RPMI7951 (cell line): ENCODE measurements at places on chromosomes 16 and 17.
A peak's percentile ranks its signal among the peaks of the same experiment; 100 is the strongest.

- peak; percentile 41 for DNase-seq
These were observed 7.2 kb downstream of the DLX3 start for GRCh38 chr17:49987681-49988441.

DNA sequence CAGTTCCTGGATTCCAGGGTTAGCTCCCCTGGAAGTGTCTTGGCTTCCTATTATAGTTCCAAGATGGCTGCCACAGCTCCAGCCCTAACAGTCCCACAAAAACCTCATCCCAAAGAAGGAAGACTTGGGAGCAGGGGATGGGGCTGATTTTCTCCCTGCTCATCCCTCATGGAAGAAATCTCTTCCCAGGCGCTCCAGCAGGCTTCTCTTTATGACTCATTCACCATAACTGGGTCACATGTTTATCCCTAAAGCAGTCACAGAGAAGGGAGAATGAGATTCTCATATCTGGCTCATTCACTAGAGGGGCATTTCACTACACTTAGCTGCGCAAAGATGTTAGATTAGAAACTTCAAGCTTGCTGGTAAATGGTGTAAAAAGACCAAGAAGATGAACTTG is 206.5 kb upstream of the IRX3 start:
- peak; percentile 75 for DNase-seq

DNA sequence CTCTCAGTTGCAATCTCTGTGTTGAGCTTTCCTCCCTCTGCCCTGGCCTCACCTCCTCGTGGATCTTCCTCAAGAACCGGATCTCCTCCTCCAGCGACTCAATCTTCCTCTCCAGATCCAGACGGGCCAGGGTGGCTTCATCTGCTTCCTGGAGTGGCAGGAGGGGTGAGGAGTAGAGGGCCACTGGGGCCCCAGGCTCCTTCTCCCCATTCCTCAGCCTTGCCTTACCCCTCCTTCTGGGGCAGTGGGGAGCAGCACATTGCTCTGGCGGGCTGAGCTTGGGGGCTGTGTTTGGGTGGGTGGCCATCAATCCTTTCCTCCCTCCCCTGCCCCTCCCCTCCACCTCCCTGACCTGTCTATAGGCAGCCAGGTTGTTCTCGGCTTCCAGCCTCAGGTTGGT is 1.6 kb downstream of the GFAP start:
- DNase-seq, result no peak

DNA sequence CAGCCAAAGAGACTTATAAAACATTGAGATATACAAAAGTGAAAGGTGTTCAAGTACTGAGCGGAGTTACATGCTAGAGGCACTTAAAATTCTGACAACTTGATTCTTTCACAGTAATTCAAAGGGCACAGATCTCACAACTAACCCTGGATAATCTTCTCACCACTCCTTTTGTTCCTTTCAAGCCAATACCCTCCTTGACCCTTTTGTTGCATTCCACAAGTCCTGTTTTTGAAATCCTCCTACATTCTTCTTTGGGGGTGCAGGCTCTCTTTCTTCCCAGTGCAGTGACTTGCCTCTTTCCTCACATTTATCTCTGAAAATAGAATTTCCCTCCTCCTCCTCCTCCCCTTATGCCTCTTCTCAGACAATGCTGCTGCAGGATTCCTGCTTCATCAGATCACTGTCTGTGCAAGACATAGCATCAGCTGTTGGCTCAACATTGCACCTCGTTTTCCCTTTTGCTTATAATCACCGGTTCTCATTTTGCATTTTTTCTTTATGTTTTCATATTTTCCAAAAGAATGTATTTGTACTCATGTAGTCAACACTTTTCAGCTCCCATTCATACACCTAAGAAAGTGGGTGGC is 199.3 kb downstream of the CDH8 start:
- DNase-seq, result no peak

- peak; percentile 73 for DNase-seq
These were observed 480 bp downstream of the TXNL4B start for GRCh38 chr16:72092832-72093447.

DNA sequence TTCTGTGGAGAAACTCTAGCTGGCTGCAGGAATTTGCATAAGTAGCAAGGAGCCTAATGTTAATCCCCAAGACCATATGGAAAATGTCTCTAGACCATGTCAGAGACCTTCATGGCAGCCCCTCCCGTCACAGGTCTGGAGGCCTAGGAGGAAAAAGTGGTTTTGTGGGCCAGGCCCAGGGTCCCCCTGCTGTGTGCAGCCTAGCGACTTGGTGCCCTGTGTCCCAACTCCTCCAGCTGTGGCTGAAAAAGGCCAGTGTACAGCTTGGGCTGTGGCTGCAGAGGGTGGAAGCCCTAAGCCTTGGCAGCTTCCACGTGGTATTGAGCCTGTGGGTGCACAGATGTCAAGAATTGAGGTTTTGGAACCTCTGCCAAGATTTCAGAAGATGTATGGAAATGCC is 306.9 kb upstream of the CA10 start:
- DNase-seq, result peak; percentile 32

DNA sequence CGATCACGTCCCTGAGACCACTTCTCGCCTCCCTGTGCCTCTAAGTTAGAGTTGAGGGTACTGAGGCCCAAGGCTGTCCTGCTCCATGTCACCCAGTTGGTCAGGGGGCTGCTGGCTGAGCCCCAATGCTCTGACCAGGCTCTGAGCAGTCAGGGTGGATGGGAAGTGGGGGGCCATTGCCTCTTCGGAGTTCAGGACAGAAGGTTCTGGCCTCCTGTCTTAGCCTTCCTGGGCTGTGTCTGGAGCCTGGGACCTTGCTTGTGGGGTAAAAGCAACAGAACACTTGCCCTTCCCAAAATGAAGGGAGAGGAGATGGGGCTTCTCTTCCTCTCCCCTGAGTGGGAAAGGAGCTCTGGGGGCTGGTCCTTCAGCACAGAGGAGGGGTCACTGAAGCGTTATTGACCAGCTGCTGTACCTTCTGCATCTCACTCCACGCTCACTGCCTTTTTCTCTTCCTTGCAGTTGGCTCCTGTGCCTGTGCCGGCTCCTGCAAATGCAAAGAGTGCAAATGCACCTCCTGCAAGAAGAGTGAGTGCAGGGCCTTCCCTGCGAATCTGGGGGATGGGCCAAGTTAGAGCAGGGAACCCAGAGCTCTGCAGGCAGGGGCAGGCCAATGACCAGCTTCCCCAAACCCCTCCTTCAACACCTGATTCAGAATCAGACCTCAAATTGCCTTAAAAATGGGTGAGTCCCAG is 580 bp downstream of the MT1X start:
- DNase-seq, result no peak

DNA sequence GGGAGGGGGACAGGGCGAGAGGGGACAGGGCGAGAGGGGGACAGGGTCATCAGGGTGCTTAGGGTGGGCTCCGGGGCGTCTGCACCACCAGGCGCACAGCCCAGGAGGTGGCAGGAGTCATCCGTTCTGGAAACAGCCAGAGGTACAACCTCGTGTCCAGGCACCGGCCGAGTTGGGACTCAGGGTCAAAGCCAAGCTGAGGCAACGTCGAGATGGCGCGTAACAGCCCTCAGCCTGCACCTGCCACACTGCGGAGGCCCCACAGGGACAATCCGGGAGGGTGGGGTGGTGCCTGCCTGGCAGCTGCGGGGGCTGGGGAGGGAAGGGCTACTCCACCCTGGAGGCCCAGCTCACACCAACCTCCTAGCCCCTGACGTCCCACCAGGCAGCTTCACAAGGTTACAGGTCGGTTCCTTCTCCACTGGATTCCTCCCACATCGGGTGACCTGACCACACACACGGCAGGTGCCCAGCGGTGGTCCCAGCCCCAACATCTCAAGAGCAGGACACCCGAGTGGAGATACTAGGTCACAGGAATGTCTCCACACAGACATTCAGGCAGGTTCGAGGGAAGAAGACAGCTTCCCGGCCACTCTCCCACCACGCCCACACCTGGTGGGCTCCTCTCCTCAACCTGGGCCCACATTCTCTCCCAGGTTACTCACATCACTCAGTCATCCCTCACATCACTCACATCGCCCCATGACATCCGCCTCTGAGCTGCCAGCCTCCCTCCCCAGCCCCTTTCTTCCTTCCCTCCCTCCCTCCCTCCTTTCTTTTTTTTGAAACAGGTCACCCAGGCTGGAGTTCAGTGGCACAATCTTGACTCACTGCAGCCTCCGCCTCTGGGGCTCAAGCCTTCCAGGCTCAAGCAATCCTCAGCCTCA is 47.3 kb downstream of the RPH3AL start:
- DNase-seq, result no peak

GRCh38 chr17:26818736-26819135 is 475.2 kb upstream of the WSB1 start:
- DNase-seq, result peak; percentile 1

GRCh38 chr17:78888941-78889518 is 14.0 kb downstream of the CEP295NL start:
- DNase-seq, result no peak

DNA sequence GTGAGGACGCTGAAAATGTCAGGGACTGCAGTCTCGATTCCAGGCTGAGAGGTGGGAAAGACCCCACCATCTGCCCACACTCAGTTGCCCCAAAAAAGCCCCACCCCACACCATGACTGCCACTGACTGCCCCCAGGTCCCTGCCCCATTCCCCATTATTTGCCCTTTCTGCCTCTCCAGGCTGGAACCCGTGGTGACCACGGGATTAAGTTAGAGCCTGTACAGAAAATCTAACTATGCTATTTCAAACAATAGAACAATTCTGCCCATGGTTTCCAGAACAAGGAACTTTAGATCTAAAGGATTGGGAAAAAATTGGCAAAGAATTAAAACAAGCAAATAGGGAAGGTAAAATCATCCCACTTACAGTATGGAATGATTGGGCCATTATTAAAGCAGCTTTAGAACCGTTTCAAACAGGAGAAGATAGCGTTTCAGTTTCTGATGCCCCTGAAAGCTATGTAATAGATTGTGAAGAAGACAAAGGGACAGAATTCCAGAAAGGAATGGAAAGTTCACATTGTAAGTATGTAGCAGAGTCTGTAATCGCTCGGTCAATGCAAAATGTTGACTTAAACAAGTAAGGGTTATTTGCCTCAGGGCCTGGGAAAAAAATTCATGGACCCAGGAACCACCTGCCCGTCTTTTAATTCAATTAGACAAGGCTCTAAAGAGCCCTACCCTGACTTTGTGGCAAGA is 14.4 kb downstream of the FLYWCH1 start:
- DNase-seq, result no peak

DNA sequence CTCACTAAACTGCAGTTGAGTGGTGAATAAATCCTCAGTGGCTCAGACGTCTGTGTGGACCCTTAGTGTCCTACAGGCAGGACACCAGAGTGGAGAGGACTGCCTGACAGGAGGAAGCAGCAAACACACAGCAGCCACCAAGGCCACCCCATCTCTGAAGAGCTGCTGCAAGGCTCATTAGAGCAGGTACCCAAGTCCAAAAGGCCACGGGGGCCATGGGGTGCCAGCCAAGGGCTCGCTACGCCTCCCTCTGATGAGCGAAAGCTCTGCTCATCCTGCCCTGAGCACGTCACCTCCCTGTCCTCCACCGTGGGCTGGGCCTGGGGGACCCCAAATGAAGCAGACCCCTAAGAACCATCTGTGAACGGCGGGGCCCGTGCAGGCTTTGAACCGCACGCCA is 70.1 kb upstream of the DOC2B start:
- DNase-seq, result no peak

DNA sequence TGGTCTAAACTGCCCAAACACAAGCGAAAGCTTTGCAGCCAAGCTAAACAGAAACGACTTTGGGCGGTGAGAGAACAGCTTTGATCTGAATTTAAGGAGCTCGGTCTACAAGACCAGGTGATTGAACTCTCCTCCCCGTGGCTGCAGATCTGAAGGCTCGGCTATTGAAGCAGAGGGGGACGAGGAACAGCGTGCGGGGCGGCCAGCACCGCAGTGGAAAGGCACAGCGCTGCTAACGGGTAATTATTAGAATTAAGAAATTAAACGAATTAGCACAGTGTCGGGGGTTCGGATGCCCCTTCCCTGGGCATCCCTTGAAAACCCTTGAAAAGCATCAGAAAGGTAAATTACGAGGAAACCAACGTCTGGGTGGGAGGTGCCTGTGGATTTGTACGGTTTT is 431 bp downstream of the TEKT3 start:
- DNase-seq, result no peak

GRCh38 chr16:27472091-27473020 is 70.4 kb downstream of the IL21R start:
- peak; percentile 46 for DNase-seq

- no peak for DNase-seq
These were observed 773.5 kb upstream of the EEF2KMT start for GRCh38 chr16:5870886-5871691.

- peak; percentile 90 for DNase-seq
These were observed 3.0 kb upstream of the PIPOX start for GRCh38 chr17:29039764-29040598.

DNA sequence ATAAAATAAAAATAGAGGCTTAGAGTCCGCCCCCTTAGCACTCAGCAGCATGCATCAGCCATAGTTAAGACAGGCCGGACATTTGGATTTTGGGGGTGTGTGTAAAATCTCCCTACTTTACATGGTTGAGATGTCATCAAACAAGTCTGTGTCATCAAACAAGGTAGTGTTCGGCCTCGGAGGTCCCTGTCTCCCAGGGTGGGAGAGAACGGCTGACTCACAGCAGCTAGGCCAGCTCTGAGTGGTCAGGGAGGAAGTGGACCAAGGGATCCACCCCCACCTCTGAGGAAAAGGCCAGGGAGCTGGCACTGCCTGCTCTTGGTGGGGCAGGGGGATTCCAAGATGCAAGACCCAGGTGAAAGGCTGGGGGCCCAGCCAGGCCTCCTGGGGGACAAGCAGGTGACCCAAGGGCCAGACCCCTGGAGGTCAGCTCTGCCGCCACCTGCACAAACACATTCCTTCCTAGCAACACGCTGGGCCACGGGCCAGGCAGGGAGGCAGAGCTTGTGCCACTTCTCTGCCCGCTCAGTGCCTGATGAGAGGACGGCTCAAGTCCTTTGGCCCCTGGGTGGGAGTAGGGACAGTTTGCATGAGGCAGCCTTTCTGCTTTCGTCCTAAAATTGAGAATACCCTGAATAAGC is 28.5 kb downstream of the KIFC3 start:
- DNase-seq, result no peak

GRCh38 chr17:47317119-47317518 is 6.6 kb upstream of the EFCAB13 start:
- DNase-seq, result no peak

DNA sequence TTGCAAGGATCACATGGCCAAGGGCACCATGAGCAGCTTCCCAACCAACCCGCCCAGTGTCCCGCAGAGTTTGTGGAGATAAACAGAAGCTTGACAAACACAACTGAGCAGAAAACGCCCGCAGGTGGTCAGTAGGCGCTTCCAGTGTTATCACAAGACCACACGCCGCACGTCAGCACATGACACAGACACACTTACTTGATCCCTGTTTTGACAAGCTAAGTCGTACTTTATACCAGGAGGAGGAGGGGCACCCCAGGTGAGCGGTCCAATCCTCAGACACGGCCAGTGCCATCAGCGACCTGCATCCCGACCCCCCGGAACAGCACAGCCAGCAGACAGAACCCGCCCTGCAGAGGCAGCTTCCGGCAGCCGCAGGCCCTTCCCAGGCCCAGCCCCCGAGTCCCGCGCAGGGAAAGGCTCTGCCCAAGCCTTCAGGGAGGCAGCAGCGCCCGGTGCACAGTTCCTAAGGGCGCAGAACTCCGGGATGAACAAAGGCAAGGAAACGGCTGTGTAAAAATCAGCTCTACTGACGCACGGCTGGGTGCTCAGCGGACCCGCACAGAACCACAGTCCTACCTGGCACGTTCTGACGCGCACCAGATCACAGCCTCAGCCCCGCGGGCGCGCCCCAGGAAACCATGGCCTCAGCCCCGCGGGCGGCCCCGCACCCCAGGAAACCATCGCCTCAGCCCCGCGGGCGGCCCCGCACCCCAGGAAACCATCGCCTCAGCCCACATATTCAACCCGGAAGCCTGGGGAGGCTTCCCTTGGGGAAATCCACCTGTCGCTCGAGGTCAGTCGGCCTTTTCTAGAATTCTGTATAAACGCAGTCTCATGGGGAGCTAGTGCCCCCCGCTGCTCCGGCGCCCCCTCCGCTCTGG is 27.8 kb downstream of the AXIN1 start:
- no peak for DNase-seq
